CD4-positive, alpha-beta T cell treated with Interleukin-6 at 100 ng/mL for 8 hours (primary cell): ENCODE measurements at places on chromosomes 1 and 21.
A peak's percentile ranks its signal among the peaks of the same experiment; 100 is the strongest.

- DNase-seq, result no peak
These were observed 357.1 kb downstream of the DISC1 start for GRCh38 chr1:231983588-231984193.

GRCh38 chr1:42214447-42214871 lies 49.9 kb upstream of the GUCA2A start:
- no peak for DNase-seq

- DNase-seq, result no peak
These were observed 76.2 kb upstream of the TLR5 start for GRCh38 chr1:223219318-223219635.

DNA sequence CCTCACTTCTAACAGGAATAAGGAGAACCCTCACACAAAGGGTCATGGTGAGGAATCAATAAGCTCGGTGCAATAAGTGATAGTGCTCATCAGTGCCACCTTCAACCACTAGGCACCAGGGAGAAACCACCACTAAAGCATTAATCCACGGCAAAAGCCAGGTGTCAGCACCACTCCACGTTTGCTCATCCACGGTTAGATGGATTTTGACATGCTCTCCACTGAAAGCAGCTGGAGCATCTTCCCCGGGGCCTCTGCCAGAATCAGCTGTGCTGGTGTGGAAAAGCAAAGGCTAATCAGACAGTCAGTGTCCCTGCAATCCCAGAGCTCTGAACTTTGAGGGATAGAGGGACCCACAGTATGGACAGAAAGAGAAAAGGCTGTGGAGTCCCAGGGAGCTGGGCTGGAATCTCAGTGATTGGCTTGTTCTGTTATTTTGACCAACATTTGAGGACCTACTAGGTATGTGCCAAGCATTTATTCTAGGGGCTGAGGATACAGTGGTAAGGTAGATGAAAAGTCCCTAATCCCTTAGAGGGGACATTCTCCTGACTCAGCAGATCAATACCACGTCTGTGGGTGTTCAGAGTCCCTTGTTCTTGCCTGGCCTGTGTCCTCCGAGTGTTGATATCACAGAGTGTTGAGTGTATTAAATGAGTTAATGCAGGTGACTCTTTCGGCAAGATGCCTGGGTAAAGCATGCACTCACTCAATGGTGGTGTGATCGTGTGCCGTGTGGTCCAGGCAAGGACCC lies 41.3 kb downstream of the FHAD1 start:
- no peak for DNase-seq

DNA sequence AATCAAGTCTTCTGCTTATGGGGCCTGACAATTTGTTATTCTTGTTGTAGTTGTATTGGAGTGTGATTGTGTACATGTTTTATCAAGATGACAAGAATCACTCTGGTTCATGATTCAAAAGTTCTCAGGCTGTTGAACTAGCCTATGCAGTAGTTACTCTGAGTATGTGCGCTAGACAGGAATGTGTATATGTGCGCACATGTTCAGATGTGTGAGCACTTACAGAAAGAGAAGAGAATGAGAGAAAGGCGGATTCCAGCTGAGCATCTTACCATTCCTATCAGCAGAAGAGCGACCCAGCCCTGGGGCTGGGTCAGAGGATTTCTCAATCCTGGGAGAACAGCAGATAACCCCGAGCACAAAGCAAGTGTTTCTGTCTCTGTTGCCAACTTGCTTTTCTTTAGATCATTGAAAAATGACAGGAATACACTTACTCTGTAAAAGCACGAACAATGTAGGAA lies 110.8 kb upstream of the HOOK1 start:
- no peak for DNase-seq

DNA sequence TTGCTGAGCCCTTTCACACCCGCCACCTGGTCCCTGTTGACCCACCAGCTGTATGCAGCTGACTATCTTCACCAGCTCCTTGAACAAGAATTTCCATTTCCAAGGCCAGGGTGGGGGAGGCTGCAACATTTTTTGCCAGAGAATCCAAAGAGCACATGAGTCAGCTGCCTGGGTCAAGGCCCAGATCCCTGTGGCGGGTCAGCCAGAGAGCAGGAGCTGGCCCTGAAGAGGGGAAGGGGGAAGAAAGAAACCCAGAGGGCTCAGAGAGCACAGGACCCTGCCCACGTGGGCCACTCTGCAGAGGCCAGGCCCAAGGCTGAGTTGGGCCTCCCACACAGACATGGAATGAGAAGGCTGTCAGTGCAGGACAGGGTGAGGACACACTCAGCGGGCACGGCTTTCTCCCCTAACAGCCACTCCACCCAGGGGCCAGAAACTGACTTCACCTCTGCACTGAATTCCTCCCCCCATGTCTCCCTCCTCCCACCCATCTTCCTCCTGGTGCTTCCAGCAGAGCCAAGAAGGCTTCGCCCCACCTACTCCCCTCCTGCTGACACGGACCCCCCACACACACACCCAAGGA lies 28.9 kb downstream of the S100A6 start:
- no peak for DNase-seq

- no peak for DNase-seq
These were observed 134.4 kb downstream of the OMA1 start for GRCh38 chr1:58412071-58412580.

- DNase-seq, result no peak
These were observed 135.0 kb downstream of the LHX4 start for GRCh38 chr1:180365039-180365438.

DNA sequence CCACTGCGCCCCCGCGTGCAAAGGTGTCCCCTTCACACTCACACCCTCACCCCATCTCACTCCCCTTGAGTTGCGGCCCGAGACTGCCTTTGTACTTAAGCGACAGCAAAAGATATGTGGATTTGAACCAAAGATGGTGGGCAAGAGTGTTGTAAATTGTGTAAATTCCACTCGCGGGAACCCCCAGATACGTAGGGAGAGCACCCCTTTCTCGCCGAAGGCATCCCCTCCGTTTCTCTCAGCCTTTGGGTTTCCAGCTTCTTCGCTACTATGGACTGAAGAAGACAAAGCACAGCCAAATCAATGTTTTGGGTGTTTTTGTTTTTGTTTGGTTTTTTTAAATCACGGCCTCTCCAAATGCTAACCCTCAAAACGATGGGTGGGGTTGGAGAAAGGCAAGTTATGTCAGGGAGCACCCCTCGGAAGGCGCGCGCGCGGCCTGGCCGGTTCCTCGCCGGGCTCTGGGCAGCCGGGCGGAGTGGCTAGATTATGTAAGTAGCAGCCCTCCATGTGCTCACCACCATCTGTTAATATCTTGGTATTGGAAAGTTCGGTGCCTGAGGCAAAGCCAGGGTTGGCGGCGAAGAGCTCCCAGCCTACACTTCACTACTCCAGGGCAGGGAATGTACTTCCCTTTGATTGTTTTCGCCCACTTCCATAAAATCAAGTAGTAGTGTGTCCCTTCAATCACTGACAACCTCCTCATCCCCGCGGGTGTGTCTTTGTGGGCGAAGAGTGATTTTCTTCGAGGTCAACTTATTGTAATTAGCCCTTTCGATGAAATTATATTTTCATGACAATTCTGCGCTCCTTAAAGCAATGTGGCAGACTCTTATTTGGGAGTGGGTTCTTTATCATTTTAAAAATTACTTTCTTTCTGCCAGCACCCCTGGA lies 4.0 kb upstream of the PROX1 start:
- no peak for DNase-seq

DNA sequence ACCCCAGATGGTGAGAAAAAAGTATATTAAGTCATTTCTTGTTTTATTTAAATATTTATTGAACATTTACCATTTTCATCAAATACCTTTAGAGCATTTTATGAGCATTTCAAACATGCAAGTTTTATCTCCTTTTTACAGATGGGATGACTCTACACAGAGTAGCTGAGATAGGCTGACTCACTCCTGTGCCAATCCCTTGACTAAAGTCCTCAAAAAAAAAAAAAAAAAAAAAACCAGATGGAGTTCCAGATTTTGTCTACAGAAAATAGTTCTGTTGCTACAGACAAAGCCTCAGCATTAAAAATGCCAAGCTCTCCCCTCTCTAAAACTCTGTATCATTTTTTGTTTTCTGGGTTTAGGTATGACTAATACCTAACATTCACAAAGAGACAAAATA lies 303.0 kb upstream of the PLD5 start:
- DNase-seq, result no peak

DNA sequence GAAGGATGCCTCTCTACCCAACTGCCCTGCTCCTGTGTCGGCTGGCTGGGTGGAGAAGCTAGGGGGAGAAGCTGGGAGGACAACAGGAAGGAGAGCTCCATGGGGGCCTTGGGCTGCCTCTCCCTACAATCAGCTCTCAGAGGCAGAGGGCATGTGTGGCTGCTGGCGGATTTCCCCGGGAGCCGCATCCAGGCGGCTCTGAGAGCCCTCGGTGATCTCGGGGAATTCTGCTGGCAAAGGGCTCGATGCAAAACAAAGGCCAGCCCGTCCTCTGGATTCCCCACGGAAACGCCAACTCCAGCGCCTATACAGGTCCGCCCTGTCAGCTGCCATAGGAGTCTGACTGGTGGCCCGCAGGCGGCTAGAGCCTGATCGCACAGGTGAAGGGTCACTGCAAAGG lies 26.4 kb upstream of the EVA1B start:
- no peak for DNase-seq

GRCh38 chr1:202076050-202076511 lies 46.6 kb upstream of the GPR37L1 start:
- DNase-seq, result no peak

- DNase-seq, result no peak
These were observed 78.6 kb downstream of the MORN1 start for GRCh38 chr1:2312515-2313301.

- DNase-seq, result no peak
These were observed 40.8 kb downstream of the PTPRC start for GRCh38 chr1:198679535-198680173.

GRCh38 chr1:212749821-212750535 lies 41.6 kb downstream of the NSL1 start:
- peak; percentile 6 for DNase-seq

DNA sequence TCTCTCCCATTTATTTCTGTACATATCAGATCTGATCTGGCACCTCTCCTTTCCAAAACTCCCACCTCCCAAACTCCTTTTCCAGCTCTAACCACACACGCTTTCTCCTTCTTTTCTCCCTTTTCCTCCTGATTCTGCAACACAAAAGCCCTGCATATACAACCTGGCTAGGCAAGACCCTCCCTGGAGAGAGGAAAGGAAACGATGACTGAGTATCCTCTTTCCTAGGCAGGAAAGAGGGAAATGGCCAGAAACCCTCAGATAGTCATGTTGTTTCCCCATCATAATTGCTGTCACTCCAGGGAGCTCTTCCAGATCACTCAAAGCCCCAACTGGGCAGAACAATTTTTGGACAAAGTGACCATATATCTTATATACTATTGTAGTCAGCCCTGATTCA lies 32.3 kb upstream of the PRELP start:
- DNase-seq, result no peak

DNA sequence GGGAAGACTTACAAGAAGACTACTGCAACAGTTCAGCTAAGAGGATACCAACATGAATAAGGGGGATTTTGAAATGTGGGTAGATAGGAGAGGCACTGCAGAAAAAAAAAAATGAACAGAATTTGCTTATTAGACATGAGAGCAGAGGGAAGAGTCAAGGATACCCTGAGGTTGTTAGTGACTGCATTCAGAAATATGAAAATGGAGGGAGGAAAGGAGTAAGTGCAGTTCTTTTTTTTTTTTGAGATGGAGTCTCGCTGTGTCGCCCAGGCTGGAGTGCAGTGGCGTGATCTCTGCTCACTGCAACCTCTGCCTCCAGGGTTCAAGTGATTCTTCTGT lies 23.3 kb downstream of the INPP5B start:
- no peak for DNase-seq

DNA sequence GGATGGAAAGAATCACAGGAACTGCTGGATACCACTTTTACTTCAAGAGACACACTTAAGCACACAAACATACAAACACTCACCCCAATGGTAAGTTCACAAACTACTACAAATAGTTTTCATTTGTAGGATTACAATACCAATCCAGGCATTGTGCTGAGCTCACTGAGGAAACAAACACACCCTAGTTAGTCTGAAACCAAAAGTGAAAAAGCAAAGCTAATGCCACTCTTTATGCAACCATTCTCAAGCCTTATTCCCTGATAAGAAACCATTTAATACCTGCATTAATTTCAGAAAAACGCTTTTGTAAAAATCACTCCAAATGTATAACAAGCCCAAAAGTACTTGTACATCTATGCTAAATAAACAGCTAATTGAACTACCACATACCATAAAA lies 38.3 kb downstream of the RNF115 start:
- DNase-seq, result no peak

DNA sequence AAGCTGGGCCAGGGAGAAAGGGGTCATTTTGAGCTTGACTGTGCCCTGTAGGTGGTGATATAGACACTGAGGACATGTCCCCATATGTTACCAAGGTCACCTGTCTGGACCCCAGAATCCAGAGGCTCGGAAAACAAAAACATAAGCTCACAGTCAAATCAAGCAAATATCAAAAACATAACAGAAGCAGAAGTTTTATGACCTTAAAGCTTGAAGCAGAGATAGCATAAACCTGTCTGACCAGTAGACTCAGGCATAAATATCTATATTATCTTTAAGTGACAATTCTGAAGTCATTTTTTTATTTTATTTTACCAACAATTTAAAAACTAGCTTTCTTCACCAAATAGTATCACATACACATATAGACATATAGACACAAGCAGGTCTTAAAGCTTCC lies 32.8 kb upstream of the RHOU start:
- no peak for DNase-seq

DNA sequence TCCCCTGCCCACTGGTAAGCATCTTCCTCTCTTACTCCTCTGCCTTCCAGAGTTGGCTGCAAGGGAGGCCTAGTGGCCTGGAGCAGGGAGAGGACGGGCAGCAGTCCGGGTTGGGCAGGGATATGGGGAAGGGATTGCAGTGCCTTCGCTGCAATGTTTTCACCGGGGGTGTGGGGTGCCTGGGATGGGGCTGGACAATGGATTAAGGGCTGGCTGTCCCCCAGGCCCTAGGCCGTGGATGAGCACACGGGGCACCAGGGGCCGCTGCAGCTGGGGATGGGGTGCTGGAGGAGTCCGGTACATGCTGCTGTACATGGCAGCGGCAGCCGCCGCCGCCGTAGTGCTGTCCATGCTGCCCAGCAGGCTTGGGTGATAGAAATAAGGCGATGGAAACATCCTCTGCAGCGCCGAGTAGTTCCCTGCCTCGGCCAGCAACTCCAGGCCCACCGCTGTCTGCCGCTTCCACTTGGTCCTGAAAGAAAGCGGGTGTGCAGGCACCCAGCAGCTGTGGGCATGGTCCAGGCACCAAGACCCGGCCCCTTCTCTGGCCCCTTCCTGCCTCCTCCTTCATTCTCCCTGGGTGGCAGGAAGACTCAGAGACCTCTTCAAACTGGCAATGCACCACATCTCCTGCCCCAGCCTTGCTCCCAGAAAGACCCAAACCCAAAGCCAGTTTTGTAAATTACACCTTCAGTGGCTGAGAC lies 4.8 kb downstream of the BARHL2 start:
- DNase-seq, result no peak

- no peak for DNase-seq
These were observed 209.1 kb upstream of the ZP4 start for GRCh38 chr1:238099871-238100270.

GRCh38 chr1:235670157-235670776 lies 20.7 kb upstream of the GNG4 start:
- DNase-seq, result no peak
